ENCODE measurements at places on chromosomes 7 and 10. TPM values are rescaled to one million over a fixed set of nuclear protein-coding genes. Genes with fewer than 3 reads are reported as not detected.

- DNase-seq = no peak
- no peaks in the 10 kb centered on the region for H3K36me3 ChIP-seq
- no peak overlapping the region for H3K4me3 ChIP-seq
- H3K27me3 ChIP-seq = no peaks in the 10 kb centered on the region
- H3K27ac ChIP-seq = no peak overlapping the region
These were observed 4.5 kb upstream of the PRKAR1B start for GRCh38 chr7:731440-732085.

DNA sequence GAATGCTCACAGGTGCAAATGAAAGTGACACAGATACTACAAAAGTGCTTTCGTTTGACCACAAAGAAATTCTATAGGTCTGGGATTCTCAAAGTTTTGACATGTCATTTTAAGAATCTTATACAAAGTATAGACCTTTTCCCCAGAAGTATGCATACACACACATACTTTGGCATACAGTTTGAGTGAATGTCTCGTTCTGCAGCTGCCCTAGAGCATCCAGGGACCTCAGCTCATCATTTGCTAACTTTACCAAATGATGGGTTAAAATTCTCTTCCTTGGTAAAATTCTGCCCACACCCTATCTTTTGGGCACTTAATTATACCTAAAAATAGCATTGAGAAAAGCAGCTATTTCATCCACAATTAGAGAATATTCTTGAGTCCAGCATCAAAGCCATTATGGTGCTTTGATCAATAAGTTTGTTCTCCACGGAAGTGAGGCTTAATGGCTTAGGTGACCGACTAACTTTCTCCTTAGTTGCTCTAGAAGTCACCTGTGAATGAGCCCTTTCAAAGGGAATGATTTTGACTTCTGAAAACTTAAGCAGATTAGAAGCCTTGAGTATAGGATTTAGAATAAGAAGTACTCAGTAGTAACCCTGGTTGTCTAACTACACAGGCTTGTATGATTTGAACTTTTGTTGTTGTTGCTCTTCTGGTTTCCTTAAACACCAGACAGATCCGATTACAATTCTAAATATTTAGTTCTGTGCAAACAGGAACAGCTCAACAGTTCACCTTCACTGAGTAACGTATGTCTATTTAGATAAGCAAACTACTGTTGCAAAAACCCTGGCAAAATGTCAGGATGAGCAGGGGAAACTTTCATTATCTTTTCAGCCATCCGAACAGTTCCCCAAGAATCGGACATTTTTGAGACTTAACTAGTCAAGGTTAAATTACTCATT, 70.6 kb downstream of the CNNM2 start:
- H3K36me3 ChIP-seq = no peaks in the 10 kb centered on the region
- H3K4me1 ChIP-seq = peaks cover 13% of the 10 kb centered on the region
- H3K27ac ChIP-seq = peak overlapping the region; percentile 79
- H3K4me3 ChIP-seq = no peak overlapping the region
- no peak for DNase-seq

DNA sequence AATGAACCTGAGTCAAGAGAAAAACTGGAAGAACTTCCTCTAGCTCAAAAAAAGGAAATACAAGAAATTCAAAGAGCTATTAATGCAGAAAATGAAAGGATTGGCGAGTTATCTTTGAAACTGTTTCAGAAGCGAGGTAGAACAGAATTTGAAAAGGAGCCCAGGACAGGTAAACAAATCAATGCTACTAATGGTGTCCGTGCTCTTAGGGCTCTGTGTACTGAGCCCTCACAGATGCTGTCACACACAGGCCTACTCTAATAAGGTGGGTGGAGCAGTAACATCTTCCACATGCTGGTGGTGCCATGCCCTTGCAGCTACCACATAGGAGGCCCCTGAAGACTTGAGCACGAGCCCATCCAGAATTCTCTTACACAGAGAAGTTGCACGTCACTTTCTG, 46.1 kb downstream of the DYNC2I1 start:
- H3K36me3 ChIP-seq = peaks cover 17% of the 10 kb centered on the region
- no peaks in the 10 kb centered on the region for H3K4me1 ChIP-seq
- H3K27ac ChIP-seq = no peak overlapping the region
- no peaks in the 10 kb centered on the region for H3K27me3 ChIP-seq

- DNase-seq = no peak
- no peak overlapping the region for H3K4me3 ChIP-seq
- no peaks in the 10 kb centered on the region for H3K4me1 ChIP-seq
- H3K27me3 ChIP-seq = no peaks in the 10 kb centered on the region
These were observed 29.8 kb downstream of the UBE3C start for GRCh38 chr7:157168571-157168970.

DNA sequence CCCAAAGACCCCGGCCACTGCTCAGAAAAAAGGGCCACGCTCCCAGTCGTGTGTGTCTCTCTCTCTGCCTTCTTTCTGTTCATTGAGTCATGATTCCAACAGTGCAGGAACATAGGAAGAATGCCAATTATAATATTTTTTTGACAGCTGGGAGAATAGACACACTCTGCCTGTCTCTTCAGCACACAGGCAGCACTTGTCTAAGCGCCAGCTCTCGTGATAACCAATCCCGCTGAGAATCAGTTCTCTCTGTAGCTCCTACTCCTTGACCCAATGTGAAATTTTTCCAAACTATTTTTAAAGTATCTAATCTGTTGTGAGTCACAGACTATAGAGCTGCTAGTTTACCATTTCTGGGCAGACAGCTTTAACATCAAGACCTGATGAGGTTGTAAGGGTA, 145.7 kb upstream of the RHEB start:
- no peak for DNase-seq
- H3K4me3 ChIP-seq = no peak overlapping the region
- peaks cover 3% of the 10 kb centered on the region for H3K27me3 ChIP-seq
- H3K36me3 ChIP-seq = no peaks in the 10 kb centered on the region
- H3K4me1 ChIP-seq = peaks cover 9% of the 10 kb centered on the region
- H3K27ac ChIP-seq = no peak overlapping the region

DNA sequence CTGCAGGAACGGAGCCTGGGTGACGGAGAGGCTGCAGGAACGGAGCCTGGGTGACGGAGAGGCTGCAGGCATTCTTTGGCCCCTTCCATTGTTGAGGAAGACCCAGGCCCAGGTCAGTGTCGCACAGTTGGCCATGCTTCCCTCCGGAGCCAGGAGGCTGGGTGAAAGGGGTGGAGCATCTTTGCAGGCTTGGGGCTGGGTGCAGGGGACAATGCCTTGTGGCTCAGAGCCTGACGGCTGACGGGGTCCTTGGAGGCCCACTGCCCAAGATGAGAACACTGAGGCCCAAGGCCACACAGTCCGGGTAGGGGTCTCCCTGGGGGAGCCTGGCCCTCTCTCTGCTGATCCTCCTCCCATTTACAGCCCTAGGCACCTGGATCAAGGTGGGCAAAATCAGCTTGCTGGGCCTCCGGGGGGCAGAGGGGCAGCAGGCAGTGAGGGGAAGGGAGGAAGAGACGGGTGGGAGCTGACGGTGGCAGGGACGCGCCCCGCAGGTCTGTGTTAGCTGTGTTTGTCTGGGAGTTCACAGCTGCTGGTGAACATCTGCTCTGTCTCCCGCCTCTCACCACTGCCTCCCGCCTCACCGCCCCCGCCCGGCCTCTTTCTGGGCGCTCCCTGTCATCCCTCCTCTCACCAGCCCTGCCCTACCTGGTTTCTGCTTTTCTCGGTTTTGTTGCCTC, 30.6 kb upstream of the PCBD1 start:
- H3K27ac ChIP-seq = no peak overlapping the region
- H3K4me1 ChIP-seq = no peaks in the 10 kb centered on the region
- no peaks in the 10 kb centered on the region for H3K36me3 ChIP-seq
- H3K4me3 ChIP-seq = no peak overlapping the region
- no peak for DNase-seq
- peaks cover 16% of the 10 kb centered on the region for H3K27me3 ChIP-seq

DNA sequence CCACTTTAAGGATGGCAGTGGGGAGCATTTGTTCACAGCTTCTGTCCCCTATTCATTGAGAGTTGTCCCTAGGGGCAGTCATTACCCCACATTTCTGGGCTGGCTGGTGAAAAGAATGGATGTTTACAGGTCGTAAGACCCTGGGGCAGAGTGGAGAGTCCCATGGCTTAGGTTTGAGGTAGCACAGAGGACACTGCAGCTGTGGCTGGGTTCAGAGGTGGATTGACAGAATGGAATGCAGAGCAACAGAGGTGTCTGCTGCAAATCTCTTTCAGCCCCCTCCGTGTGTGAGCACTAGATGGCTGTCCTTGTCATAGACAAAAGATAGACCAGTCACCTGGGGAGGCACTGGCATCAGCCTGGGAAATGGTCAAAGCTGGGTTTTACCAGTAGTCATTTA, 141.9 kb downstream of the CACNB2 start:
- H3K36me3 ChIP-seq = no peaks in the 10 kb centered on the region
- H3K4me3 ChIP-seq = no peak overlapping the region
- H3K27ac ChIP-seq = no peak overlapping the region
- no peaks in the 10 kb centered on the region for H3K27me3 ChIP-seq
- no peaks in the 10 kb centered on the region for H3K4me1 ChIP-seq

- peaks cover 3% of the 10 kb centered on the region for H3K36me3 ChIP-seq
- no peaks in the 10 kb centered on the region for H3K4me1 ChIP-seq
- no peak overlapping the region for H3K27ac ChIP-seq
- H3K27me3 ChIP-seq = no peaks in the 10 kb centered on the region
- no peak overlapping the region for H3K4me3 ChIP-seq
These were observed 79.5 kb downstream of the CARD11 start for GRCh38 chr7:2964208-2964607.

DNA sequence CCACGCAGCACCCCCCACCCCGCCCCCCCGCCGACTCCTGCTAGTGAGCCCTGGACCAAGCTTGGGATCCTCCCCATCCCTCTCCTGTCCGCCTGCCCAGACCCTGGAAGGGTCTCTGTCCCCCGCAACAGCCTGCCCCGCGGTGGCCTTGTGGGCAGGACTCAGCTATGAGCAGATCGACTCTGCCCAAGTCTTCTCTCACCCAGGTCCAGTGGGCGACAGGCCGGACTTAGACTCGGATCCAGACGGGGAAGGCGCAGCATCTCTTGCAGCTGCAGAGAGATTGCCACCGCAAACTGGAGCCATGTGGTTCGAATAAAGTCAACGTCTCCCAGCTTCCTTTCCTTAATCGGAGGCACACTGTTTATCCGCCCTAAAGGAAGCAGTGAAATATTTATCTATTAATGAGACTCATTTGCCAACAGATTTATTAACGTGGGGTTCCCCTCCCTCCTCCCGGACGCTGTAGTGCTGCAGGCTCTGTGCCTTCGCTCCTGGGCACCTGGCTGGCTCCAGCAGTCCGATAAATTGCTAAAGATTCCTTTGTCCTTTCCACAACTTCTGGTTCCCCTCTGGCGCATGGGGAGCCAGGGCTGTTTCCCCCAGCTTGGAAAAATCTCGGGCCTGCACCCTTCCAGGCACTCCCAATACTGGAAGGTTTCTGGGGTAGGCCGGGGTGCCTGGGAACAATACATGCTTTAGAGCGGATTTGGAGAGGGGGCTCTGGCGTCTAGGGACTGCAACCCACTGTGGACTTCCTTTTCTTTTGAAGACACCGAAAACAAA, 634 bp upstream of the HOXA7 start:
- peak overlapping the region; percentile 52 for H3K4me3 ChIP-seq
- peaks cover 2% of the 10 kb centered on the region for H3K36me3 ChIP-seq
- H3K27ac ChIP-seq = no peak overlapping the region
- H3K27me3 ChIP-seq = peaks cover 87% of the 10 kb centered on the region
- peaks cover 7% of the 10 kb centered on the region for H3K4me1 ChIP-seq

DNA sequence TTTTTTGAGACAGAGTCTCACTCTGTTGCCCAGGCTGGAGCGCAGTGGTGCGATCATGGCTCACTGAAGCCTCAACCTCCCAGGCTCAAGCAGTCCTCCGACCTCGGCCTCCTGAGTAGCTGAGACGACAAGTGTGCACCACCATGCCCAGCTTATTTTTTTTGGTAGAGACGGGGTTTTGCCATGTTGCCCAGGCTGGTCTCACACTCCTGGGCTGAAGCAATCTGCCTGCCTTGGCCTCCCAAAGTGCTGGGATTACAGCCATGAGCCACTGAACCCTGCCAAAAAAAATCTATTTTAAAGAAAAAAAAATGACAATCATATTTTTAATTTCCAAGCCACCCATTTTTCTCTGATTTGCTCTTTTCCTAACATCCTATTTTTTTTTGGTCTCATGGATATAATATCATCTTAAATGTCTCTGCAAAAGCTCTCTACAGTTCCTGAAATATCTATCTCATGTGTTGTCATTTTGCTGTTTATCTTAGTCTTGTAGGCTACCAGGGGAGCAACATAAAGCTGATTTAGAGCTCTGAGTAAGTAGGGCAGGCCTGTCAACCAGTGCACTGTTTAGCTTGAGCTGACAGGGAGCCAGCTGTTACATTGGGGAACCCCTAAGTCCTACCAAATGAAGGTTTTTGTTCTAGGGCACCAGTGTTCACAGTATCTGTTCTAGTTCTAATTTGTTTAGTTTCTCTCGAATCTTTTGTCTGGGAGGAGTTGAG, 29.9 kb upstream of the HBP1 start:
- no peak overlapping the region for H3K27ac ChIP-seq
- peaks cover 8% of the 10 kb centered on the region for H3K36me3 ChIP-seq
- H3K4me1 ChIP-seq = peaks cover 5% of the 10 kb centered on the region
- DNase-seq = no peak

DNA sequence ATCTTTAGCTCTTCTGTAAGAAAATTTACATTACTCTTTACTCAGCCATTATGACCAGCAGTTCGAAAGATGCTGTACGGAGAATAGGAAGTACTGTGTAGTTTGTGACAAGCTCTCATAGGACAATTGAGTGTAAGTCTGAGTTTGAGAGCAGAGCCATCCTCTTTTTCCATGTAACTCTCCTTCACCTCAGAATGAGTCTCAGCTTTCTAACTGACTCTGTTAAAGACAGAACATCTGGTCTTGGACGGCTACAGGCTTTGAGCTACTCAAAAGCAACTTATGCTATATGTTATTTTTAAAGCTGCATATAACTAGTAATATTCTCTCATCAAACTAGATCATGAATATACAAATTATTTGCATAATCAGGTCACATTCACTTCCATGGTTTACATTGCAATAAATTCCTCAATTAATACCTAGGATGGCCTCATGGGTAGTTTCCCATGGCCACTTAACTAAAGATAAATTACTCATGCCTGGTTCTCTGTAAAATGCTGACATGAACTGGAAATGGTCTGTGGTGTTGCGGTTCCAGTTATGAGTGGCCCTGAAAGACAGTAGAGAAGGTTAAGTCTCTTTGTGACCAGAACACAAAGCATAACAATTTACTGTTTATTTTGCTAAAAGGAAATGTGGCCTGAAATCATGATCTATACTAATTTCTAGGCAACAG, 358.7 kb downstream of the PHF14 start:
- H3K4me3 ChIP-seq = no peak overlapping the region
- DNase-seq = no peak
- H3K36me3 ChIP-seq = no peaks in the 10 kb centered on the region
- peaks cover under 1% of the 10 kb centered on the region for H3K4me1 ChIP-seq
- H3K27ac ChIP-seq = no peak overlapping the region

- peaks cover 40% of the 10 kb centered on the region for H3K4me1 ChIP-seq
- H3K27me3 ChIP-seq = no peaks in the 10 kb centered on the region
- H3K4me3 ChIP-seq = no peak overlapping the region
- H3K27ac ChIP-seq = peak overlapping the region; percentile 41
These were observed 37.6 kb downstream of the WBP1L start for GRCh38 chr10:102781090-102781920.

- no peak overlapping the region for H3K4me3 ChIP-seq
- no peaks in the 10 kb centered on the region for H3K27me3 ChIP-seq
- peaks cover 10% of the 10 kb centered on the region for H3K4me1 ChIP-seq
- H3K36me3 ChIP-seq = peaks cover 18% of the 10 kb centered on the region
- DNase-seq = no peak
These were observed 12.5 kb downstream of the EPHA1 start for GRCh38 chr7:143396182-143396581.

The CDC14C gene
- 0.22 TPM for total RNA-seq

The PLXDC2 gene
- total RNA-seq = 38.5 TPM

The CYP3A4 gene
- total RNA-seq = not detected

The ZNF786 gene
- 20.6 TPM for total RNA-seq

The PRPS1L1 gene
- total RNA-seq = not detected

The UNCX gene
- total RNA-seq = not detected

The CALML3 gene
- not detected for total RNA-seq

The MYL10 gene
- not detected for total RNA-seq

The PALD1 gene
- 1.4 TPM for total RNA-seq

The STEAP1 gene
- total RNA-seq = 5.8 TPM

Measured in progenitor cell of endocrine pancreas (in vitro differentiated cells).